Activated T-helper 9 cell treated with anti-CD3 and anti-CD28 coated beads, Interleukin-2, amount 50 U/mL, for 16 hours (primary cell): ENCODE measurements at places on chromosomes 6 and 20.
A peak's percentile ranks its signal among the peaks of the same experiment; 100 is the strongest.

GRCh38 chr6:43903739-43904290 lies 133.8 kb downstream of the VEGFA start:
- DNase-seq: no peak

DNA sequence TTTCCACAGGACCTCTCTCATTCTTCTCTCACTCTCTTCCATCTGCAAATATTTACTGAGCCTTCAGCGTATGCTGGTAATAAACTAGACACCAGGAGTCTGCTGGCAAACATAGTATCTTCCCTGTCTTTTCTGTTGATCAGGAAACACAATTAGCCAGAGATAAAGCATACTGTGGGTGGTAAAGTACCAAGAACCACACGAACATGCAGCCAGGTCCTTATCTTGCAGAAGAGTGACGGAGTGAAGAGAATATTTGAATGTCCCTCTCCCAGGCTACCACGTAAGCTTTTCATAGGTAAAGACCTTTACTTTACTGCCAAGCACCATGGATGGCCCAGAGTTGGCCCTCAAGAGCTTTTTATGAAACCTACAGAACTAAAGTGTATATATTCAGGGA lies 13.3 kb downstream of the FHL5 start:
- DNase-seq: no peak

DNA sequence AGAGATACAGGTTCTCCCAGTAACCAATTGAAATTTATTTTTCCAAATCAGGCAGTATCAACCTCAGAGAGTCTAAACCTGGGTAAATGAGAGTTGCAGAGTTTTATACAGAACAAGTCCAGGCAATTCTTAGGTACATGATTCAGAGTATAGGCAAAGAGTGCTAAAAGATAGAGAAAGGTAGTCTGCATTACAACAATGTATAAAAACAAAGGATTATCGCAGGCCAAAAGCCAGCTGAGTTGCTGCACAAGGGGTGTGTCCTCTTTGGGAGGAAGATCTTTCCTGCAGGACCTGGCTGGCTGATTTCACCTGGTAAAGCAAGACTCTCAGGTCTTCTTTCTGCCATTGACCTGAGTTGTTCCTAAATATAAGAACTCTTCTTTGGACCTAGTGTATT lies 48.9 kb upstream of the ECHDC1 start:
- DNase-seq: no peak

GRCh38 chr20:58109126-58109880 lies 119.2 kb downstream of the ANKRD60 start:
- no peak for DNase-seq

- DNase-seq: no peak
Measured at GRCh38 chr6:108805611-108806167, 42.5 kb upstream of the ARMC2 start.

DNA sequence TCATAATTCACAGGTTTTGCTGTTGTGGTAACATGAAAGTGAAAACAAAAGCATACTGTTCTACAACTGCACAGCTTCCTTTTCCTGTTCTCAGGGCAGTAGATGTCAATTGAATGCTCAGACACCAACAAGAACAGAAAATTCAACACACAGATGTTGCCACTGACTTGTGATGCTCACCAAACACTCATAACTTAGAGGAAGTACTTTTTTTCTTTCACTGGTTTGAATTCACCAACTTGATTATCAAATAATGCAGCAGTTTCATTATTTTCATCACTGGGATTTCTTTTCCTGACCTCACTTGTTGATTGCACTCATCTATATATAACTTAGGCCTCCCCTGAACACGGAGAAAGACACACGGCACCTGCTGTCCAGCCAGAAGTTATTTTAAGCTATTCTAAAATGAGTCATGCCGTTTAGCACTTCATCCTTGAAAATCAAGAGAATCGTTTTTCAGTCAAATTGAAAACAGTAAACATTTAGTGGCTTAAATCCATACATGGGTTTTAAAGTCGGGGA lies 949 bp downstream of the TXLNB start:
- no peak for DNase-seq

- no peak for DNase-seq
Measured at GRCh38 chr20:2709205-2709981, 16.8 kb downstream of the EBF4 start.

DNA sequence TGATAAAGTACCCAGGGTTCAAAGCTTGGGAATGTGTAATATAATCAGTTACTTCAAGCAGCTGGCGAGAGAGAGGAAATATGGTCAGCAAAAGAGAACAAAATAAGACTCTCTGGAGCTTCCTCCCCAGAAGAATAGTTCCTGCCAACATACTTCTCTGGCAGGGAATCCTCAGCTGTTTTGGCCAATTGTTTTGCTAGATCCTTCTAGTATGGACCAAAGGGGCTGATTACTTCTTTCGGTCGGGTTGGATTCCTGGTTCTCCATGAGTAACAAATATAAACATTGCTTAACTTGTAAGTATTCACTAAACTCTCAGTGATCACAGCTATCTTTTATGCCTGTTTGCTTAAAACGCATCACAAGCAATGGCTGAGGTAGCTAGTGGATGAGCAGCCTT lies 31.4 kb upstream of the FBXO9 start:
- no peak for DNase-seq

GRCh38 chr6:92849636-92850035 lies 569.7 kb downstream of the EPHA7 start:
- no peak for DNase-seq

DNA sequence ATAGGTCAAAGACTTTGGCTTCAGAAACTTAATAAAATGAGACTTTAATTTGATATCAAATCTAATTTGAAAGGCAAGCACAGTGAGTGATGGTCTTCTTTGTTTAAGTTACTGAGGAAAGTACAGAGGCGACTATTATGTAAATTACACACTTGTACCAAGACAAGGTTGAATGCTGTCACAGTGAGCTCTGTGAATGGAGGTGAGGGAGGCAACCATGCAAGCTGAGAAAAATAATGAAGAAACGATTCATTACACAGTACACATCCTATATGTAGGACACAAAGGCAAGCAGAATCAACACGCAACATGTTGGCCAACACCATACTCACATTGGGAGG lies 46.8 kb upstream of the CCDC28A start:
- no peak for DNase-seq

DNA sequence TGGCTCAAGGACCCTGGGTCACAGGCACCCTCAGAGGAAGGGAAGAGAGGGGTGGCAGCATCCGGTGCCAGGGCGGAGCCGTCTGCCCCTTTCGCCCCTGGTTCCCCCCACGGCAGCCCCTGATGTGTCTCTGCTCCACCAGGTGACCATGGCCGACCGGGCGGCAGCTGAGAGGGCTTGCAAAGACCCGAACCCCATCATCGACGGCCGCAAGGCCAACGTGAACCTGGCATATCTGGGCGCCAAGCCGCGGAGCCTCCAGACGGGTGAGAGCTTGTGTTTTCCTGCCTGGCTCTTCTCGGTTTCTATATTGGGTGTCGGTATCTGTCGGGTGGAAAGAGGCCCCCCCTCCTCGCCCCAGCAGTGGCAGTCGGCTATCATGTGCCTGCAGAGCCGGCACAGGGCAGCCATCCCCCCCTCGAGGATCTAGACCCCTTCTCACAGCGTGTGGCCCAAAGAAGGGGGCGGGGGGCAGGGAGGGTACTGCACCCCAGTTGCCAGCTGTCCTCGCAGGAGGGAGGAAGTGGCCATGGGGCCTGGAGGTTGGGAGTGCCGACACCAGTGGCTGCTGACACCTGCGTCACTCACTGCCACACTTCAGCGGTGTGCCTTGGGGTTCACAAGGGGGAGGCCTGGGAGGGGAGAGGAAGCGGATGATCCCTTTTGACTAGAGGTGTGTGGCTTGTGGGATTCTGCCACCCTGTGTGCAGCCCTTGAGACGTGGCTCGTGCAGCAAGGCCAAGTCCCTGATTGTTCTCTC lies 1.5 kb downstream of the RBM38 start:
- peak; percentile 55 for DNase-seq
